ENCODE measurements at places on chromosomes 1 and 21. TPM values are rescaled to one million over a fixed set of nuclear protein-coding genes. Genes with fewer than 3 reads are reported as not detected.

ZBTB37 gene
- total RNA-seq = 6.7 TPM

INSRR gene
- total RNA-seq = not detected

NPR1 gene
- total RNA-seq = 0.66 TPM

SELE gene
- total RNA-seq = not detected

OR2T29 gene
- not detected for total RNA-seq

NBPF3 gene
- total RNA-seq = 35.0 TPM

NASP gene
- 37.2 TPM for total RNA-seq

SLAMF8 gene
- under 0.01 TPM for total RNA-seq

LENEP gene
- total RNA-seq = 0.26 TPM

TFB2M gene
- total RNA-seq = 14.9 TPM

SLC16A4 gene
- total RNA-seq = 64.4 TPM

HSD3B2 gene
- total RNA-seq = not detected

DNALI1 gene
- 5.0 TPM for total RNA-seq

HRNR gene
- total RNA-seq = not detected

SPRR4 gene
- total RNA-seq = not detected

KRTAP8-1 gene
- total RNA-seq = not detected

C1orf53 gene
- 3.0 TPM for total RNA-seq

AMY1A gene
- total RNA-seq = not detected

CFHR4 gene
- total RNA-seq = not detected

SPRR2A gene
- not detected for total RNA-seq

KRTAP10-11 gene
- total RNA-seq = not detected

IL20 gene
- total RNA-seq = not detected

OLFM3 gene
- total RNA-seq = not detected

CELA3B gene
- total RNA-seq = not detected

RAB4A gene
- 26.7 TPM for total RNA-seq

HUNK gene
- under 0.01 TPM for total RNA-seq

CLCA1 gene
- total RNA-seq = not detected

PLA2G2F gene
- total RNA-seq = not detected
